ENCODE measurements at places on chromosomes 5 and 9. TPM values are rescaled to one million over a fixed set of nuclear protein-coding genes. Genes with fewer than 3 reads are reported as not detected.
A peak's percentile ranks its signal among the peaks of the same experiment; 100 is the strongest.

The CCNI2 gene
- polyA plus RNA-seq: 0.15 TPM

- DNase-seq: no peak
These were observed 161.0 kb downstream of the SLC25A46 start for GRCh38 chr5:110899566-110900412.

GRCh38 chr5:157669701-157670097 is 1.6 kb upstream of the C5orf52 start:
- DNase-seq: no peak

- no peak for DNase-seq
These were observed 19.5 kb upstream of the NADK2 start for GRCh38 chr5:36261186-36261585.

- DNase-seq: peak; percentile 4
These were observed 101.0 kb downstream of the TMEM232 start for GRCh38 chr5:110625376-110625999.

DNA sequence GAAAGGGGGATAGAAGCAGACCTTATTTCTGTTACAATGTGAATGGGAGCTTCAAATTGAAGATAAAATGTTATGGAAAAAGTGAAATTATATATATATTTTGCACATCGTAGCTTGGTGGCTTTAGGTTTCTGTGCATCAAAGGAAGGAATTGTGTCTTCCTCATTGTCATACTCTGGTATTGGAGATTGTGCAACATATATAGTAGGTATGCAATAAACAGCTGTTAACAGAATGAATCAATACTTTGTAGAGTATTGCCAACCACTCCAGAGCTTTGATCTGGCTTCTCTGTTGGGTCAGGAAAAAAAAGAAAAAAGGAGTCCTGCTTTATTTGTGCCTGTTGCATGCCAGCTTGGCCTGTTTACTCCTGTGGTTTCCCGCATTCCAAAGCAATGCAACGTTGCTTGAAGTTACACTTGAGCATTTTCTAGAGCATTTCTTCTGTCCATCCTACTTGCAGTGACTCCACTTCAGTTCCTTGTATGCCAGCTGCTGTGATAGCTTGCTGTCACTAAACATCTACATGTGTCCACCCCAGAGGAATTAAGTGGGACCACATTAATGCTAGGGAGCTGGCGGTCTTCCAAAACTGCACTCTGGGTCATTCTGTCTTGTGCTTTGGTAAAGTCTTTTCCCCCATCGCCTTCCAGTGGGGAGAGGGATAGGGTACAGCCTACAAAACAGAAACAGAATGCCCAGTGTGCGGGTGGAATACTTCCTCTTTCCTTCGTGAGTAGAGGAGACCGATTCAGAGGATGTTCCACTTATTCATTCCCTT is 62.0 kb upstream of the MEF2C start:
- DNase-seq: no peak

DNA sequence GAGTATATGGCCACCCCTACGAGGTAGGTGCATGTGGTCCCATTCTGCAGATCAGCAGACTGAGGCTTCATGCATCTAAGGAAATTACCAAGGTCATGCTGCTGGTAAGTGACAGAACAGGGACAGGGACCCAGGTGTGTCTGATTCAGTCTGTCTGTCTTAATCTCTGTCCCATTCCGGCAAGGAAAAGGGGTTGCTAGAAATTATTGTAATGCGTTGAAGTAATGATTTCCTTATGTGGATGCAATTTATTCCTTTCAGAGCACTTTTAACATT is 76.8 kb downstream of the AMBP start:
- DNase-seq: no peak

GRCh38 chr5:158783382-158783781 is 316.3 kb downstream of the EBF1 start:
- DNase-seq: no peak

All from BJ (cell line).